ENCODE measurements at places on chromosomes 16 and 17.

DNA sequence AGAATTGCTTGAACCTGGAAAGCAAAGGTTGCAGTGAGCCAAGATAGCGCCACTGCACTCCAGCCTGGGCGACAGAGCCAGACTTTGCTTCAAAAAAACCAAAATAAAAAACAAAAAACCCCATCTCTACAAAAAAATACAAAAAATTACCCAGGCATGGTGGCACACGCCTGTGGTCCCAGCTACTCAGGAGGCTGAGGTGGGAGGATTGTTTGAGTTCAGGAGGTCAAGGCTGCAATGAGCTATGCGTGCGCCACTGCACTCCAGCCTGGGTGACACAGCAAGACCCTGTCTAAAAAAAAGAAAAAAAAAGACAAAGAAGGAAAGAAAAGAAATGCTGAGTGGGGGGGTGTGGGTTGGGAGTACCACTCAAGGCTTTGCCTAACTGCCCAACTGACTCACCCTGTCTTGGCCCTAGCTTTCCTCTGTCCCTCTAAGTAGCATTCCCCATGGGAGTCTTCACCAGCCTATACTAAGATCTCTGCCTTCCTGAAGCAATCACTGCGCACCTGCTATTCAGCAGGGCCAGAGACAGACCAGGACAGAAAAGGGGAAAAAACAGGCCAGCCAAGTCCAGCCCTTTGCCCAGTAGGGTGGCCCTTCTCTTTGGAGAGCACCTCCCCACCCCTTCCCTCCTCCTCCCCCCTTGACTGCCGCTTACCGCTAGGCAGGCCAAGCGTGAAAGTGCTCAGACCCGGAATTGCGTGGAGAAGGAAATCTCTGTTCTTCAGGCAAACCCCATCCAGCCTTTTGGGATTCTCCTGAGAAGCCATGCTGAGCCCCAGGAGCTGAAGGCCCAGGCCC is 45.8 kb downstream of the RTN4RL1 start:
- no peak for DNase-seq

- no peak for DNase-seq
These were observed 17.4 kb downstream of the CDIPT start for GRCh38 chr16:29845656-29846055.

DNA sequence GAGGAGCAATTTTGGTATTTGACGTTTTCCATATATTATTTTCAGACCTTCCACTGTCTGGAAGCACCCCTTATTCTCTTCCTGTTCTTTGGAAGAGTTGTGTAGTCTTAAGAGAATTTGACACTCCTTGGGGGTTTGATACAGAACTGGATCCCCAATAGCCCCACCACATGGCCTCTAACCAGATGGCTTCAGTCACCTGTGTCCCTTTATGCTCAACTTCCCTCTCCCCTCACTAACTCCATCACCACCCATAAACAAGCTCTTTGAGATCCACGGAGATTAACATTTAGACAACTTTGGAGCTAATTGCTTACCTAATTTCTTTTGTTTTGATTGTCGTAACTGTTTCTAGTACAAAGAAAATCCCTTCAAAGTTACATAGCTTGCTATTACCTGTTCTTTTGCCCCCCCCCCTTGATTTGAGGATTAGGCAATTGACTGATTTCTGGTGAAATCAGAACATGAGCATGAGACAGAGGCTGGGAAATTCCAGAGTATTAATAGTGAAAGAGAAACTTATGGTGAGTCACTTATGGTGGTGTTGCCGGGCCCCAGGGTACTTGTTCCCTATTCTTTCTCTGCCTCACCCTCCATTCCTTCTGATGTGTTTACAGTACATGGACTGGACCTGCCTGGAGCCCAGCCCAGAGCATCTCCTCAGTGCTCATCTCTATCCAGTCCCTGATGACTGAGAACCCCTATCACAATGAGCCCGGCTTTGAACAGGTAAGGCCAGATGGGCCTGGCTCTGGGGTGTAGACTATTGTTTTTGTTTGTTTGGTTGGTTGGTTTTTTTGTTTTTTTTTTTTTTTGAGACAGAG is 7.5 kb downstream of the UBE2Z start:
- peak; percentile 45 for DNase-seq

GRCh38 chr16:74617206-74617788 is 10.4 kb upstream of the GLG1 start:
- no peak for DNase-seq

GRCh38 chr16:4966736-4967453 is 8.8 kb downstream of the SEC14L5 start:
- no peak for DNase-seq
